ENCODE measurements at places on chromosomes 11 and 22.
A peak's percentile ranks its signal among the peaks of the same experiment; 100 is the strongest.

DNA sequence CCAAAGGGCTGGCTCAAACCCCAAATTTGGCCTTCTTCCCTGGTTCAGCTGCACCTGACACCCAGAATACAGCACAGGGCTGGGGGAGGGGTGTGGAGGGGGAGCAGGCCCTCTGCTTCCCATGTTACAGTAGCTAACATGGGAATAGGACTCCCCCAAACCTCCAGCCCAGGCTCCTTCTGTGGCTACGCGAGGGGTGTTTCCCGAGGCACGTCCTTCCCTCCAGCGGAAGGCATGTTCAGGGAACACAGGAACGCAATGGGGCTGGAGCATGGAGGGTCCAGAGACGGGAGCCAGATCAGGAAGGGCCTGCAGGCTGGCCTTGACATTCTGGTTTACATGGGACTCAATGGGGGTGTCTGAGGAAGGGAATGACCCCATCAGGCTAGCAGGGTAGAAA, 11.8 kb upstream of the IGLL1 start:
- no peak for DNase-seq

DNA sequence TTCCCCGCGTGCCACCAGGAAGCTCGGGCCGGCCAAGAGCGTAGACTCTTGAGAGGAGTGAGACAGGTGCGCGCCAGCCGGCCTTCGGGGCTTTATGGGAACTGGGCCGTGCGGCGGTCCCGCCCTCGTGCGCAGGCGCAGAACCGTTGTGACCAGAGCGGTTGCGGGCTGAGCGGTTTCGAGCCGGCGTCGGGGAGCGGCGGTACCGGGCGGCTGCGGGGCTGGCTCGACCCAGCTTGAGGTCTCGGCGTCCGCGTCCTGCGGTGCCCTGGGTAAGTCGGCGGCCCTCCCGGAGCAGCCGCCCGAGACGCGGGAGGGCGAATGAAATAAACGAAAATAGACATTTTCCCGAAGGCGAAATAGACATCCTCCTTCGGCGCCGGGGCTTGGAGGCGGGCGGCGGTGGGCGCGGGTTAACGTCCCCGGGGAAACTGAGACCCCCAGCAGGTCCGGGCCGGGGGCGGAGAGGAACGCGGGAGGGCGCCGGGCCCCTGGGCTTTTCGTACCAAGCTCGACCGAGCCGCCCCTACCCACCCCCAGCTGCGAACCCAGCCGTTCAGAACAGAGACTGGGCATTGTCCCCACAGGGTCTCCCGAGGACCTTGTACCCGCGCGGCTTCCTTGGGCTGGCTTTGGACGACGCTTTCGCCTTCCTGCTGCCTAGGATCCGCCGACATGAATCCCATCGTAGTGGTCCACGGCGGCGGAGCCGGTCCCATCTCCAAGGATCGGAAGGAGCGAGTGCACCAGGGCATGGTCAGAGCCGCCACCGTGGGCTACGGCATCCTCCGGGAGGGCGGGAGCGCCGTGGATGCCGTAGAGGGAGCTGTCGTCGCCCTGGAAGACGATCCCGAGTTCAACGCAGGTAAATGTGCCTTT, at the start of gene ASRGL1:
Gene ASRGL1 (plus strand): TSS at position 146 of the 879 bp plus-strand sequence. CDS start 530 bp downstream, at position 676.
- peak; percentile 79 for DNase-seq

DNA sequence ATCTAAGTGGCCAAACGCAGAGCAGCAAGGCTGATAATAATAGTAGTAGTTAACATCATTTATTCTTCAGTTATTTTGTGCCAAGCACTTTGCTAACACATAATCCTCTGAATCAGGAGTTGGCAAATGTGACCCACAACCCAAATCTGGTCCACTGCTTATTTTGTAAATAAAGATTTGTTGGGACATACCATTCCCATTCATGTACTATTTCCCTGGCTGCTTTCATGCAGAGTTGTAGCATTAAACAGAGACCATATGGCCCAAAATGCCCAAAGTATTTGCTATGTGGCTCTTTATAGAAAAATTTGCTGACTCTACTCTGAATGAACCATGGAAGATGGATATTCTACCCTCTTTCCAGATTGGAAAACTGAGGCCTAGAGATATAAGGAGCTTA, 50.3 kb downstream of the COMMD9 start:
- DNase-seq: no peak

- no peak for DNase-seq
Observed at GRCh38 chr11:120334894-120335462, 1.2 kb upstream of the ARHGEF12 start.

- DNase-seq: no peak
Observed at GRCh38 chr22:30033901-30034300, 46.4 kb upstream of the HORMAD2 start.

- DNase-seq: no peak
Observed at GRCh38 chr11:125001079-125001778, 47.2 kb downstream of the CCDC15 start.

- DNase-seq: no peak
Observed at GRCh38 chr11:62874851-62875250, 5.8 kb upstream of the SLC3A2 start.

DNA sequence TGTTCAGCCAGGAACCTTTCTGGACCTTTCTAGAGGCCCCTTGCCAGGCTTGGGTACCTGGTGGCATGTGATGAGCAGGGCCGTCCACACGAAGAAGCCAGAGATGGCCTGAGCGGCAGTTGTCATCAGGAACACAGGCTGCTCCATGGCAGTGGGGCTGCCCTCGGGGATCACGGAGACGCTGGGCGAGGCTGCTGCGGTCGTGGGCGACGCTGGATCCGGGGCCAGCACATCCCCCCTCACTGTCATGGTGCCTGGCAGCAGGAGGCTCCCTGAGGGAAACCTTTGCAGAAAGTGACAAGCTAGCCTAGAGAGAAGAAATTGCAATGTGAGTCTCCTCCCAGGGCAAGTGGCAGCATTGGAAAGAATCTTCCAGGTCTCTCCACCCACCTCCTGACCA, 25.1 kb downstream of the TMEM184B start:
- no peak for DNase-seq

DNA sequence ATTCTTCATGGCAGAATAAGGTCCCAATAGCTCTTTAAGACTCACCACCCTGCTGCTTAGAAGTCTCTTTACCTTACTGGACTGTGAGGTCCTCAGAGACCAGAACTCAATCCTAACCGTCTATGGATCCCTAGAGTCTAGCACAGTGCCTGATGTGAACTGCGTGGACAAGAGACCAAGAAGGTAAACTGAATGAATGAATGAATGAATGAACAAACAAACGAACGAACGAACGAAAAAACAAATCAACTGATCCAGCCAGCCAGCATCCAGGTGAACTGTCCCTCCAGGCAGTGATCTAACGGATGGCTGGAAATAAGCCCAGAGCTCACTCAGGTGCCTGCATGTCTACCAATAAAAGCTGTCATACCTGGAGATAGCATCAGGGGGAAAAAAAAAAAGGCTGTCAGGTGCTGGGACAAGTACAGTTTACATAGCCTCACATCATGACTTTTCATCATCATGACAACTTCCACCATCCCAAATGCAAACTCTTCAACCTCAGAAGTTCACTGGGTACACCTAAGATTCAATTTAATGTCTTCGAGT, 59.8 kb downstream of the PACSIN2 start:
- DNase-seq: no peak

DNA sequence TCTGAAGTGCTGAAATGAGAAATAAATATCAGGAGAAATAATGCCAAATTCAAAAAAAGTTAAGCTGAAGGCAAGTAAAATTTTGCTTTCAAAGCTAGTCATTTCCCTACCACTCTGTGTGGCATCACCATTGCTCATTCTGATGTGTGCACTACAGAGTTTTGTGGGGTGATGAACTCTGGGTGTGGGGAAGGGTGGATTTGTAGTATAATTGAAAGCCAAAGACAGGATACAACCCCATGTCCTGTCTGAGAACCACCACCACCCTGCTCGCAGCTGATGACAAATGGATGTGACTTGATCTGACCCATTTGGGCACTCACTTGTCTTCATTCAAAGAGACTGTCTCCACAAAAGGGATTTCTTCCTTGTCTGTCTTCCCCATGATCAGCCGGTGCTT, 19.3 kb upstream of the TMEM9B start:
- no peak for DNase-seq

DNA sequence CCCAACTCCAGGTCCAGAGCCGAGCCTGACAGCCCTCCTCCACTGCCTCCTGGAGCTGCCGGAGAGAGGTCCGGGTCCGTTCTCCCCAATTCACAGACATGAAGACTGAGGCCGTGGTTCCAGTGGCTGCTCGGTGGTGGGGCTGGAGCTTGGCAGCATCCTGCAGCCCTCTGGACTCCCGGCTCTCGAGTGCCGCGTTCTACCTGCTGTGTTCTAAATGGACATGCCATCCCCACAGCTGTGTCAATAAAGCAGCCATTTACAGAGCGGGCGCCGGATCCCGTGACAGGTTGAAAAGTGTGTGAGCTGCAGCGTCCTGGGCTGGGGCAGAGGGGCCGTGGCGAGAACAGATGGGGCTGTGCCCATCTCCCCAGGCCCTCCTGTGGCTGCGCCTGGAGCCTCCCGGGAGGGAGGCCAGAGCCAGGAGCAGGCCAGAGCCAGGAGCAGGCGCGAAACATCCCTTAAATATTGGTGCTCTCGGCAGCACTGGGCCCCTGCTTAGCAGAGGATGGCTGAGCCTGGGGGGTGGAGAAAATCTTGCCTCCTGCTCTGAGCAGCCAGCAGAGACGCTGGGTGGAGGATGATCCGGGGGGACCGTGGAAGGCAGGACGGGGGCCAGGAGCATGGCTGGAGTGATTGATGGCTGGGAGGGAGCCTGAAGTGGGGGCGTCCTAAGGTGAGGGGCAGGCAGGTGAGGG, 46.2 kb downstream of the FLRT1 start:
- no peak for DNase-seq

DNA sequence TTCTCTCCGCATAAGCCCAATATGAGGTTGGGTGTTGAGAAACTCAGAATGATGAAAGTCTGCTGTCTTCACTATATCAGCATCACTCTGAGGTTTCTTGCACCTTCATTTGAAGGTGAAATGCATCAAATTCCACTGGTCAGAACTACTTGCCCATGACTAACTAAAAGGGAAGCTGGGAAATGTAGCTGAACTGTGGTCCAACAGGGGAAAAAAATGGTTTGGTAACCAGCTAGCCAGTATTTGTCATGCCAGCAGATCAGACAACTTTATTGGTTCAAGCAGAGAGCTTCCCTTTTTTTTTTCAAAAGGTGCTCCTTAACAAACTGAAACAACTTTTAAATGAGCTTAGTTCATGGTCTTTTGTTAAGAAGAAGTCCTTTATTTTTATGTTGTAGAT, 14.2 kb upstream of the PIK3C2A start:
- no peak for DNase-seq

GRCh38 chr11:118223570-118223969, 1.2 kb downstream of the JAML start:
- no peak for DNase-seq

DNA sequence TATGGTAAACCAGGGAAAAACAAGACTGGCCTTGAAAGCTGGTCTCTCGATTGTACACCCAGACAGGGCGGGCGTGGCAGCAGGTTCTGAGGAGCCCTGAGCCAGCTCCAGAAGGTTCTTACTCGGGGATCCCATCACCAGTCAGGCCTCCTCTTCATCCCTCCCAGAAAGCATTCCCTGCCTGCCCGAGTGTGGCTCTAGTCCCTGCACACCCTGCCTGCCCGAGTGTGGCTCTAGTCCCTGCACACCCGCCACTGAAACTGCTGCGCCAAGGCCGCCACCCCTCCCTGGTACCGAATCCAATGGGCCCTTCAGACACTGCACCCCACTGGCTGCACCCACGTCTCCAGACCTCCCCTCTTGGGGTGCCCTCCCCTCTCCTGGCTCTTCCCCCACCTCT, 30.1 kb downstream of the KIAA0930 start:
- DNase-seq: no peak

GRCh38 chr22:21938071-21938822, 14.4 kb downstream of the PPM1F start:
- DNase-seq: peak; percentile 97

- DNase-seq: no peak
Observed at GRCh38 chr11:112455791-112456190, 195.1 kb upstream of the PLET1 start.

DNA sequence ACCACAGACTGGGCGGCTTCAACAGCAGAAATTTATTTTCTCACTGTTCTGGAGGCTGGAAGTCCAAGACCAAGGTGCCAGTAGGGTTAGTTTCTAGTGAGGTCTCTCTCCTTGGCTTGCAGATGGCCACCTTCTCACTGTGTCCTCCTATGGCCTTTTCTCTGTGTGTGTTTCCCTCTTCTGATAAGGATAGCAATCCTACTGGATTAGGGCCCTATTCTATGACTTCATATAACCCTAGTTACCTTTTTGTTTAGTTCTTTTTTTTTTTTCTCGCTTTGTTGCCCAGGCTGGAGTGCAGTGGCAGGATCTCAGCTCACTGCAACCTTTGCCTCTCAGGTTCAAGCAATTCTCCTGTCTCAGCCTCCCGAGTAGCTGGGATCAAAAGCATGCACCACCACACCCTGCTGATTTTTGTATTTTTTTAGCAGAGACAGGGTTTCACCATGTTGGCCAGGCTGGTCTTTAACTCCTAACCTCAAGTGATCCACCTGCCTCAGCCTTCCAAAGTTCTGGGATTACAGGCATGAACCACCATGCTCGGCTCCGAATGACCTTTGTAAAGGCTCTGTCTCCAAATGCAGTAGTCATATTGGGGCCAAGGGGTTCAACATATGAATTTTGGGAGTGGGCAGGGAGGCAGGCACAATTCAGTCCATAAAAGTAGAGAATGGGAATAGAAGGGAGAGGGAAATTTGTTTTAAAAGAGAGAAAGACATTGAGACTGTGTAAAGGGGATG, 25.5 kb upstream of the NNMT start:
- peak; percentile 15 for DNase-seq

- DNase-seq: no peak
Observed at GRCh38 chr22:37734964-37735451, 38.2 kb downstream of the TRIOBP start.
